ENCODE measurements at places on chromosomes 12 and 14. TPM values are rescaled to one million over a fixed set of nuclear protein-coding genes. Genes with fewer than 3 reads are reported as not detected.

DNA sequence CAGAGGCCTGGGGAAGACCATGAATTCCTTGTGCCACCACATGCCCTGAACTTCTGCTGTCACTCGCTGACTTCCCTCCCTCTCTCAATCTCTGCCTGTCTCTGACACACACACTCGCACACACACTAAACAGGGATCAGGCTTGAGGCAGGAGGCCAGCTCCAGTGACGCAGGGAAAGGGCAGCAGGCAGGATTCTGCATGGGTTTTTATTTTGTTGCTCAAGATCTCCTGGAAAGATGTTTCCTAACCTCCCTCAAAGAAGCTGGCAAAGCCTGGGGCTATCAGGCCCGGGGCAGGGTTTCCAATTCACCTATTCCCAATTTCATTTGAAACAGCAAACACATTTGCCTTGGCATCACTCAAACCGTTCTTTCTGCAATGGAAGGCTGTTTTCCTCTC is 27.7 kb upstream of the PEX5 start:
- no peak overlapping the region for H3K27ac ChIP-seq
- no peaks in the 10 kb centered on the region for H3K4me1 ChIP-seq
- H3K27me3 ChIP-seq, result no peaks in the 10 kb centered on the region
- H3K4me3 ChIP-seq, result no peak overlapping the region

DNA sequence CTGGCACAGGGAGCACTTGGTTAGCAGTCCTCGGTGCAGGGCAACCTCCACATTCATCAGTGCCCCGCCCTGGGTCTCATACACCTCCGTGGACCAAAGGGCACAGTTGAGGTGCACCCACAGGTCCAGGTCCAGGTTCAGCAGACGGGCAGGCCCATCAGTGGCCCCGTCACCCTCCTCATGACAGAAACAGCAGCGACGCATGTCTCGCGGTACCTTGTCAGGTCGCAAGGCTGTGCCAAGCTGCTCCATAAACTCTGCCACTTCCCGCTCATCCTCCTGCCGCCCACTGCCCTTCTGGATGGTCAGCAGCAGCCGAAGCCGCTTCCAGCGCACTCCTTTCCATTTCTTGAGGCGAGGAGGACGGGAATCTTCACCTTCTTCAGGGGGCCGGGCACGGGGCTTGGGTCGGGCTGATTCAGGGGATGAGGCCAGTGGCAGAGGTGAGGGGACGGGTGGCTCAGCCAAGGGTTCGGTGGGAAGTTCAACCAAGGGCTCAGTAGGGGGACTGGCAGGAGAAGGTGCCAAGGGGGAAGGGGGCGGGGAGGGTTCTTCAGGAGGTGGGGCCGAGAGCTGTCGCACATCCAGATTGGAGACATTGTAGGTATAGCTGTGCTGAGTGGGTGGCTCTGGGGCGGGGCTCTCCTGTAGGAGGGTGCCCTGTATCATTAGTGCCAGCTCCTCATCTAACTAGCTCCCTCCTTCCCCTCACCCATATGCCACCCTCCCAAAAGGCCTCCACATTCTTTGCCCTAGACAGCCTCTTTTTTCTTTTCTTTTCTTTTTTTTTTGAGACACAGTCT is 8.3 kb upstream of the PRKAG1 start:
- H3K27me3 ChIP-seq, result no peaks in the 10 kb centered on the region
- peaks cover 44% of the 10 kb centered on the region for H3K36me3 ChIP-seq
- no peak overlapping the region for H3K4me3 ChIP-seq
- DNase-seq, result no peak

- no peak overlapping the region for H3K27ac ChIP-seq
- H3K4me3 ChIP-seq, result no peak overlapping the region
- H3K27me3 ChIP-seq, result no peaks in the 10 kb centered on the region
- peaks cover under 1% of the 10 kb centered on the region for H3K4me1 ChIP-seq
- H3K36me3 ChIP-seq, result no peaks in the 10 kb centered on the region
- DNase-seq, result no peak
Measured at GRCh38 chr14:65594153-65594881, 181.8 kb downstream of the FUT8 start.

- H3K4me3 ChIP-seq, result no peak overlapping the region
- no peaks in the 10 kb centered on the region for H3K36me3 ChIP-seq
- no peaks in the 10 kb centered on the region for H3K27me3 ChIP-seq
- no peak overlapping the region for H3K27ac ChIP-seq
- no peaks in the 10 kb centered on the region for H3K4me1 ChIP-seq
Measured at GRCh38 chr12:3632754-3633153, 120.2 kb downstream of the CRACR2A start.

GRCh38 chr14:100747021-100747586 is 20.4 kb downstream of the DLK1 start:
- peak; percentile 58 for DNase-seq
- no peak overlapping the region for H3K27ac ChIP-seq
- no peaks in the 10 kb centered on the region for H3K27me3 ChIP-seq
- H3K4me3 ChIP-seq, result no peak overlapping the region

DNA sequence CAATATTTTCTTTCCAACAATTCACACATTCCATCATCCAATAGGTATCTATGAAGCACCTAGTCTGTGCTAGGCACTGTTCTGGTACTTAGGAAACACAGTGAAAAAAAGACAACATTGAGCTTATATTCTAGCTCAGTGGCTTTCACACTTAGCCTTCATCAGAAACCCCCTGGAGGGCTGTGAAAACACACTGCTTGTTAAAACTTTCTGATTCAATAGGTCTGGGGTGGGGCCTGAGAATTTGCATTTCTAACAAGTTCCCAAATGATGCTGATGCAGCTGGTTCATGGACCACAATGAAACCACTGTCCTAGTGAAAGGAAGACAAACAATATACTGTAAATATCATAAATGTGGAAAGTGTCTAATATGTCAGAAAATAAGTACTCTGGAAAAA is 5.9 kb downstream of the VTI1B start:
- no peak overlapping the region for H3K27ac ChIP-seq
- DNase-seq, result no peak
- no peak overlapping the region for H3K4me3 ChIP-seq
- no peaks in the 10 kb centered on the region for H3K36me3 ChIP-seq
- peaks cover 47% of the 10 kb centered on the region for H3K4me1 ChIP-seq
- H3K27me3 ChIP-seq, result no peaks in the 10 kb centered on the region

GRCh38 chr12:72273851-72274351 is 1.7 kb downstream of the TRHDE start:
- no peak overlapping the region for H3K27ac ChIP-seq
- DNase-seq, result no peak
- H3K27me3 ChIP-seq, result peaks cover 48% of the 10 kb centered on the region
- H3K4me3 ChIP-seq, result peak overlapping the region; percentile 25

GRCh38 chr12:104805186-104805585 is 152.9 kb downstream of the SLC41A2 start:
- H3K4me3 ChIP-seq, result no peak overlapping the region
- no peak for DNase-seq
- no peaks in the 10 kb centered on the region for H3K27me3 ChIP-seq
- no peak overlapping the region for H3K27ac ChIP-seq
- H3K4me1 ChIP-seq, result no peaks in the 10 kb centered on the region

DNA sequence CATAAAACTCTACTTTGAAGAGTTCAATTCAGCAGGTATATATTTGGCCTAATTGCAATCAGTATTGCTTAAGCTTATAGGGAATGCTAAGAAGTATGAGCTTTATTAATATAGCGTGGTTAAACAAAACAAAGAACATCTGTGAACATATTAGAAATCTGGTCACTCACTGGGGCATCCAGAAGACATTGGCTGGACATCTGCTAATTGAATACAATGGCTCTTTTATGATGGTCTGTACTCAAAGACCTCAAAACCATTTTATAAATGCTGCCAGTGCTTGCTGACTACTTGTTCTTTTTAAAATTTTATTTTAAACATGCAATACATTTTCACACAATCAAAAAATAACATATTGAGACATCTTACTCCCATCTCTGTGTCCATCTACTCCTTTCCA is 173.0 kb downstream of the STXBP6 start:
- no peak for DNase-seq
- H3K27me3 ChIP-seq, result no peaks in the 10 kb centered on the region
- no peaks in the 10 kb centered on the region for H3K36me3 ChIP-seq
- peaks cover 25% of the 10 kb centered on the region for H3K4me1 ChIP-seq

DNA sequence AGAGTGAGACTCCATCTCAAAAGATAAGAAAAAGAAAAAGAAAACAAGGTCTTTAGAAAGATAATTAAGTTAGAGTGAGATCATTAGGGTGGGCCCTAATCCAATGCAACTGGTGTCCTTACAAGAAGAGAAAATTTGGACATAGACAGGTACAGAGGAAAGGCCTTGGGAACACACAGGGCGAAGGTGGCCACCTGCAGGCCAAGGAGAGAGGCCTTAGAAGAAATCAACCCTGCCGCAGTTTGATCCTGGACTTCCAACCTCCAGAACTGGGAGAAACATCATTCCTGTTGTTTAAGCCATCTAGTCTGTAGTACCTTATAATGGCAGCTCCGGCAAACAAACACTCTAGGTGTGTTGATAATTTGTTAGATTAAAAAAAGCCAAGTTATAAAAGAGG is 491.9 kb downstream of the MED13L start:
- no peak overlapping the region for H3K27ac ChIP-seq
- no peak for DNase-seq
- H3K36me3 ChIP-seq, result no peaks in the 10 kb centered on the region
- no peaks in the 10 kb centered on the region for H3K27me3 ChIP-seq
- no peak overlapping the region for H3K4me3 ChIP-seq
- no peaks in the 10 kb centered on the region for H3K4me1 ChIP-seq

- H3K27me3 ChIP-seq, result no peaks in the 10 kb centered on the region
- no peak overlapping the region for H3K4me3 ChIP-seq
- no peak overlapping the region for H3K27ac ChIP-seq
- no peaks in the 10 kb centered on the region for H3K4me1 ChIP-seq
- DNase-seq, result no peak
Measured at GRCh38 chr12:96493106-96493505, 3.7 kb downstream of the CFAP54 start.

- peak within 1 kb of the TSS; percentile 97 for H3K27ac ChIP-seq
- H3K4me1 ChIP-seq, result peaks cover 31% of the 10 kb centered on the region
- DNase-seq, result no peak
- no peaks in the 10 kb centered on the region for H3K27me3 ChIP-seq
Measured at GRCh38 chr14:23365036-23365731, at the start of gene EFS. Gene EFS (minus strand): TSS chr14:23365172. CDS start chr14:23365025, 147 bp downstream.

DNA sequence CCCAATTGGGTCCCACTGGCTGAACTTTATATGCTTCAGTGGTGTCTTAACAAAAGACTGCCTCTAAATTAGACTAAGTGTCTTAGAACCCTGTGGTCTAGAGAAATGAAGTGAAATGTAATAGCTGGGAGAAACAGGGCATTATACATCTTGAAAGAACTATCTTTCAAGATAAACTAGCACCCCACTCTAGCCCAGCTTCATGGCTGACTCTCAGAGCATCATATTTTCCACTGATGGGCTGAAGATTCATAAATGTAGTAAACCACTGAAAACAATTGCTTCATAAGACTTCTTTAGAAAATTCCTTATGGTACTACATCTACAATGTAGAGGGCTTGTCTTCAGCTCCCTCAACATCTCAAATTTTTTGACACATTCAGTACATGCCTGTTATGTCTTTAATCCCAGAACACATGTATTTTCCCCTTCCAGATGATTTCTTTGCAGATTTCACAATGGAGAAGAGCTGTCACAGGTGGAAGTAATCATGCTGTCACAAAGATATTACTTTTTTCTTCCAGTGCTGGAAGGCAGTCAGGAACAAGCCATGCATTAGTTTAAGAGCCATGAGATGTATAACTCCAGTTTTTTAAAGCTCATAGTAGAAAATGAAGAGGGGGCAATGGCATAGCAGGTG is 48.5 kb downstream of the IFNG-AS1 start:
- no peaks in the 10 kb centered on the region for H3K4me1 ChIP-seq
- no peaks in the 10 kb centered on the region for H3K36me3 ChIP-seq
- H3K27me3 ChIP-seq, result no peaks in the 10 kb centered on the region

- no peak for DNase-seq
- H3K27ac ChIP-seq, result no peak overlapping the region
- H3K27me3 ChIP-seq, result no peaks in the 10 kb centered on the region
Measured at GRCh38 chr12:45416126-45416525, 200.2 kb downstream of the ANO6 start.

GRCh38 chr12:105740970-105741725 is 397.6 kb downstream of the NUAK1 start:
- peaks cover 20% of the 10 kb centered on the region for H3K4me1 ChIP-seq
- peak overlapping the region; percentile 36 for H3K27ac ChIP-seq
- DNase-seq, result peak; percentile 70
- no peaks in the 10 kb centered on the region for H3K36me3 ChIP-seq

- no peak for DNase-seq
- no peaks in the 10 kb centered on the region for H3K27me3 ChIP-seq
- no peaks in the 10 kb centered on the region for H3K36me3 ChIP-seq
- no peak overlapping the region for H3K4me3 ChIP-seq
- H3K27ac ChIP-seq, result no peak overlapping the region
Measured at GRCh38 chr12:20132818-20133217, 235.5 kb upstream of the PDE3A start.

DNA sequence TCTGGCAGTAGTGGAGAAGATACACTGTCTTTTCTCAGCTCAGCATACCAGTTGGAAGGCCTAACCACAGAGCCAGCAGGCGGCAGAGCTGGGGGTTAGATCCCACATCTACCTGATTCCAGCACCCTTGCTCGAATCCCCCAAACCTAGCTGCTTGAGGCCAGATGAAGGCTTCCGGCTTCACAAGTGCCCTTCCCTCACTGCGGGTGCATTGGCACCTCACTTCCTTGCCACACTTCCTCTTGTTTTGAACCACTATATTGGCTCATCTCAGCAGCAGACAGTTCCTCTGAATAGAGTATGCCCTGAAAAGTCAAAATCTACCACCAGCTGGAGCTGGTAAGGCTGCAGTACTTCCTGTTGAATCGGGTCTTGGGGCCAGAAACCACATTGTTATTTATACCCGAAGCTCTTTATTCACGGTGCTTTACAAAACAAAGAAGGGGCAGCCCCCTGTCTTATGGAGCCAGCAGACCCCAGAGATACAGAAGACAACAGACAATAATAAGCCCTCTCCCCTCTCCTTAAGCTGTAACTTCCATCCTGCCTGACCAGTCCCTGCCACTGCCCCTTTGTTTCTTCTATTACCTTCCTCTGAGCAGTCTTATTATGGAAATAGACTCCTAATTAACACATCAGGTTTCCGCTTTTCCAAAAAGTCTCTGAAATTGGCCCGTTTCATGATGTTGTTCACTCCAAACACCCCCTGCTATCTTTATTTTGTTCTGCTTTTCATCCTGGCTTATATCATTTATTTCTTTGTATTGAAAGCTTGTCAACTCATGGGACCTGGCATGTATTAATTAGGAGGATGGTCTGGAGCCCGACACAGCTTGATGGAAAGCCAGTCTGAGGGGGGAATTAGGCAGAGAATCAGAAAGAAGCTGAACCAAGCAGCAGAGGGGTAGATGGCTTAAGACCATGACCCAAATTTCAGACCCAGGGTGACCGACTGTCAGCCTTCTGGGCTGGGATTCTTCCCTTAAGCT is 233.5 kb downstream of the EFCAB11 start:
- peak overlapping the region; percentile 55 for H3K27ac ChIP-seq
- no peak for DNase-seq
- peaks cover 11% of the 10 kb centered on the region for H3K4me1 ChIP-seq
- no peaks in the 10 kb centered on the region for H3K36me3 ChIP-seq

GRCh38 chr14:87111126-87111525 is 881.9 kb downstream of the GALC start:
- DNase-seq, result no peak
- no peaks in the 10 kb centered on the region for H3K27me3 ChIP-seq
- no peaks in the 10 kb centered on the region for H3K36me3 ChIP-seq
- H3K27ac ChIP-seq, result no peak overlapping the region

The CFAP54 gene
- total RNA-seq, result 10.5 TPM

The ARHGAP9 gene
- total RNA-seq, result 4.3 TPM

The ACSM4 gene
- not detected for total RNA-seq

The RNASE7 gene
- total RNA-seq, result not detected

The MARS1 gene
- total RNA-seq, result 54.9 TPM

The TDRD9 gene
- 4.6 TPM for total RNA-seq

The VDR gene
- 2.5 TPM for total RNA-seq

The SLC2A13 gene
- total RNA-seq, result 32.3 TPM

The HCAR3 gene
- not detected for total RNA-seq

The GMFB gene
- 33.0 TPM for total RNA-seq

The CLEC1B gene
- not detected for total RNA-seq

The OAS1 gene
- 18.5 TPM for total RNA-seq

The RFX4 gene
- total RNA-seq, result not detected

The LRIG3 gene
- total RNA-seq, result 60.5 TPM

Measured in sigmoid colon (tissue), 7 donors.